Globus pallidus (tissue), 1 donor: ENCODE measurements at places on chromosomes 16 and 17.

DNA sequence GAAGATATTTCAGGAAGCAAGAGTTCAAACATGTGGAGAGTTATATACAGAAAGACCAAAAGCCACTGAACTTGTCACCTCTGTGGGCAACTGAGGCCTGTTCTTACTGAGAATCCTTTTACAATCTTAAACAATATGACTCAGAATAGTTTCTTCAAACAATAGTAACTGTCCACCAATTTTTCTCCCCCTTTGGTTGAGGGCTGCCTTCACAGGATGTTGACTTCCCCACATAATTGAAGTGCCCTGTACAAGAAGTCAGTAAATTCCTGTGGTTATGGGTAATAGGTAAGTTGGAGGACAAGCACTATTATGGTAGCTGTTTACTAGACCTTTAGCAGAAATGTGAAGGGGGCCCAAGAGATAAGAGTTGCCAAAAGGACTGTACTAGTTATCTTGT, 215.8 kb downstream of the CDH8 start:
- DNase-seq: no peak

DNA sequence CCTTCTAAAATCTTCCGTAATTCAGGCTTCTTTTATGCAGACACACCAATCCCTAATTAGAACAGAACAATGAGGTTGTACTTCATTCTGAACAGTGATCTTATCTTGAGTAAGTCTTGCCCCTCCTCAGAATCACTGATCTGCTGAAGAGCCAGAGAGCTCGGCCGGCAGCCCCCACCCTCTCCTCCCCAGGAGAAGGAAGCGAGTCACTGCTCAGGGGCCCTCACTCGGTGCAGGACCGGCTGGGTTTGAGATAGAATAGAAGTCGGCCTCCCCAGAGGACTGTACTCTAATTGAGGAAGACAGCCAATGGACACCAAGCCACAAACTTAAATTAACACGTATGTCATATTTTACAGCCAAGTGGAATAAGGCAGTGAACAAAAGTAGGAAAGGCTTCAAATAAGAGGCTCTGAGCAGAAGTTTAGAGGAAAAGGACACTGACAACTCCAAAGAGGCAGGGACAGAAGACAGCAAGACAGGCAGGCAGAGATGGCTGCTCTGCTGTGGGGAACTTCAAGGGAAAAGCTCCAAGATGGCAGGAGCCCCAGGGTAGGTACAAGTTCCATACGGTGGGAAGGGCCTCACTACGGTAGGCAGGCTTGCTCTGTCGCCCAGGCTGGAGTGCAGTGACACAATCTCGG, 18.6 kb downstream of the CREBBP start:
- DNase-seq: no peak

GRCh38 chr17:81483085-81483861, 29.3 kb downstream of the ACTG1 start:
- DNase-seq: no peak

GRCh38 chr17:83199500-83200201, 120.2 kb downstream of the METRNL start:
- DNase-seq: no peak

DNA sequence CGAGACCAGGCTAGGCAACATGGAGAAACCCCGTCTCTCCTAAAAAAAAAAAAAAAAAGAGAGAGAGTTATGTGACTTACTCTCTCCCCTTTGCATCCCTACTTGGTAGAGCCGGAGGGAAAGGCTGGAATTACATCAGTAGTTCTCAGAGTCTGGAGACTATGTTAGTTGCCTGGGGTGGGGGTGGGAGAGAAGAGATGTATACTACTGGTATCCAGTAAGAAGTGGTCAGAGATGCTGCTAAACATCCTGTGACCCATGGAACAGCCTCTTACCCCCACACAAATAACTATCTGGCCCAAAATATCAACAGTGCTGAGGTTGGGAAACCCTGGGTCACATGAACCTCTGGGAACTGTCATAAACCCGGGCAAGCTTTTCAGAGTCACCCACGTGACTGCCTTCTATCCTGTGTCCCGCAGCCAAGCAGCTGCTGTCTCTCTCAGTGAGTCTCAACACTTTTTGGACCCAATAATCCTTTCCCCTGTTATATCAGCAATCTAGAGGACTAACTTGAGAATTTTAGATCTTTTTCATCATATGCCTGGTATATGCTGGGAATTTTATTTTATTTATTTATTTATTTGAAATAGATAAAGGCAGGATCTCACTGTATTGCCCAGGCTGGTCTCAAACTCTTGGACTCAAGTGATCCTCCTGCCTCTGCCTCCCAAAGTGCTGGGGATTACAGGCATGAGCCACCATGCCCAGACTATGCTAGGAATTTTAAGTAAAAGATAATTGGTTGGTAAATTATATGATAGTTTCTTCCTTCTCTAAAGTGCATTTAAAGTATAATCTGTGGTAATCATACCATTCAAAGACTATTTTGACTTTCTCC, 8.7 kb downstream of the EIF1 start:
- DNase-seq: peak; percentile 77

DNA sequence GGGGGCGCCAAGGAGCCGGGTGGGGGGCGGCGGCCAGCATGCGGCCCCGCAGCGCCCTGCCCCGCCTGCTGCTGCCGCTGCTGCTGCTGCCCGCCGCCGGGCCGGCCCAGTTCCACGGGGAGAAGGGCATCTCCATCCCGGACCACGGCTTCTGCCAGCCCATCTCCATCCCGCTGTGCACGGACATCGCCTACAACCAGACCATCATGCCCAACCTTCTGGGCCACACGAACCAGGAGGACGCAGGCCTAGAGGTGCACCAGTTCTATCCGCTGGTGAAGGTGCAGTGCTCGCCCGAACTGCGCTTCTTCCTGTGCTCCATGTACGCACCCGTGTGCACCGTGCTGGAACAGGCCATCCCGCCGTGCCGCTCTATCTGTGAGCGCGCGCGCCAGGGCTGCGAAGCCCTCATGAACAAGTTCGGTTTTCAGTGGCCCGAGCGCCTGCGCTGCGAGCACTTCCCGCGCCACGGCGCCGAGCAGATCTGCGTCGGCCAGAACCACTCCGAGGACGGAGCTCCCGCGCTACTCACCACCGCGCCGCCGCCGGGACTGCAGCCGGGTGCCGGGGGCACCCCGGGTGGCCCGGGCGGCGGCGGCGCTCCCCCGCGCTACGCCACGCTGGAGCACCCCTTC, 484 bp downstream of the FZD2 start:
- no peak for DNase-seq

GRCh38 chr17:74150428-74151025, 53.0 kb upstream of the RPL38 start:
- DNase-seq: no peak
